ENCODE measurements at places on chromosomes 3 and 15. TPM values are rescaled to one million over a fixed set of nuclear protein-coding genes. Genes with fewer than 3 reads are reported as not detected.

DNA sequence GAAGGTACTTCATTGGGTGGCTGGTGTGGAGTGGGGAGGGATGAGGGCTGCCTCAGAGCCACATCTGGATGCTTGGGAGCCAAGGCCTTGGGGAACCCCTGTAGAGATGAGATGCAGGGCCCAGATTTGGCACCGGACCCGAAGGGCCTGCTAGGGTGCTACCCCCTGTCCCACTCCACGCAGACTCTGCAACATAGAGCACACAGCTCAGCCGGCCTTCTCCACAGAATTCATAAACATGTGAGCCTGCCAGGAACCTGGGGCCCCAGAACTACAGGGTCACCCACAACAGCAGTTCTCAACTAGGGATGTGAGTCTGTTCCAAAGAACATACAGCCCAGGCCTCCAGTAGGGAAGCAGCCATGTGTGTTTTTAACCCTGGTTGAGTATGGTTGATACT is 62.8 kb downstream of the LRIG1 start:
- DNase-seq = no peak

GRCh38 chr3:71520161-71521020 is 63.1 kb downstream of the FOXP1 start:
- peak; percentile 27 for DNase-seq

- DNase-seq = no peak
These were observed 41.9 kb upstream of the MAP4 start for GRCh38 chr3:48058091-48058490.

GRCh38 chr3:194541483-194541882 is 54.7 kb upstream of the ATP13A3 start:
- DNase-seq = peak; percentile 24

GRCh38 chr3:119625451-119626153 is 27.9 kb downstream of the PLA1A start:
- DNase-seq = no peak

DNA sequence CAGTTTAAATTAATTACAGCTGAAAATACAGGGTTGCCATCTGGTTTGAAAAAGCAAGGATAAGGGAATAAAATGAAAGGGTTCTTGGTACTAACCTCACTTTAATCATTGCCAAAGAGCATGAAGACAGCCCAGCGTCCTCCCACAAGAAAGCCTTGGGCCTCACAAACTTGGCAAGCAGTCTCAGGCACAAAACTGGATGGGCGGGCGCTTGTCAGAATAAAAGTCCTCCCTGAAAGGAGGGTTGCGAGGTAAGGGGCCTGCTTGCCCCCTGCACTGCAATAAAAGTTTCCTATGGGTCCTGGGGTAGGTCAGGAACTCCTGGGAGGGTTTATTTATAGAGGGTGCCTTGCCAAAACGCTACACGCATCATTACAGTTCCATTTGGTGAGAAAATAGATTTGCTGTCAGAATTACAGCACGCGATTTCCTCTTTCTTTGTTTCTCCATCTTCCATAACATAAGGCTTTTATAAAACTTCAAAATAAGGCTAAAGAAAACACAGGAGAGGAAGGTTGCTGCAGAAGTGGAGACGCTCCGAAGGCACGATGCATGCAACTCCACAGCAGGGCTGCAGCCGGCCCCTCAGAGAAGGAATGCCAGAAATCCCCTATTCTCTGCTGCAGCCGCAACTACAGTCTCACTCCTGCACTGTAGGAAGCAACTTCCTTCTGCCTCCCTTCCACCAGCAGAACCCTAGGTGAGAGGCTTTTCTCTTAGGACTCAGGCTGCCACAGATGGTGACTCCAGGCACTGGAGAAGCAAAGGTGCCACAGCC is 61.3 kb downstream of the VGLL4 start:
- DNase-seq = no peak

- peak; percentile 79 for DNase-seq
These were observed 639 bp downstream of the FOXP1 start for GRCh38 chr3:71582612-71583565.

- DNase-seq = no peak
These were observed 1.5 kb downstream of the CEP97 start for GRCh38 chr3:101725890-101726275.

GRCh38 chr15:31372635-31373091 is 46.0 kb downstream of the KLF13 start:
- no peak for DNase-seq

DNA sequence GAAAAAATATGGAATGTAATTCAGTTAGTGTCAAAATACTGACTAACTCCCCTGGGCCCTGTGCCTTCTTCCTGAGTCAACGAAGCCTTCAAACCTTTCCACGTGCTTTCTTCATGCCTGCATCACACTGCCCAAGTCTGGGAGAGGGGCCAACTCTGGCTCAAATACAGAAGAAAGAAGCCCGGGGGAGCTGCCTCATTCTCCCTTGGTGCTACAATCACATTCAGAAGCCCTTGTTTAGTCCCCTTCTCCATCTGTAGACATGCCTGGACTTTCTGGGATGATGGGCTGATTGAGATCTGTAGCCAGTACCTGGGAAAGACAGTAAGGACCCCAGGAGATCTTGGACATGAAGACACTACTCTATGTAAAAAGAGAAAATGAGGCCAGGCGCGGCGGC is 77.8 kb upstream of the GSK3B start:
- no peak for DNase-seq

- DNase-seq = no peak
These were observed 548.1 kb upstream of the AGTR1 start for GRCh38 chr3:148149556-148149955.

DNA sequence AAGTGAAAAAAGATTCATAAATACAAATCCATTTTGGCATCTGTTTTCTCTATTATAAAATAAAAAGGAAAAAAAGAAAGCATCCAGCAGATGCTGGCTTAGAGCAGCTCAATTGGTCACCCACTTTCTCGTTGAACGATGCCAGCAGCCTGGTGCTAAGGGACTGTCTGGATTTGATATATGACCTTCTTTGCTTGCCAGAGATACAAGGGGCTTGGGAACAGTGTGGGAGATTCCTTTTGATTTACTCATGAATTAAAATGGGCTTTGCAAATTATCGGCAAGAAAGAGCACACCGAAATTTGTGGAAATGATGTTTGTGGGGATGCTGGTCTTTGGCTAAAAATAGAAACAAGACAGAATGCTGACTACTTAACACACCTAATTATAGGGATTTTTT is 210.3 kb upstream of the STT3B start:
- no peak for DNase-seq

GRCh38 chr3:38723569-38724391 is 74.3 kb upstream of the SCN5A start:
- DNase-seq = no peak

DNA sequence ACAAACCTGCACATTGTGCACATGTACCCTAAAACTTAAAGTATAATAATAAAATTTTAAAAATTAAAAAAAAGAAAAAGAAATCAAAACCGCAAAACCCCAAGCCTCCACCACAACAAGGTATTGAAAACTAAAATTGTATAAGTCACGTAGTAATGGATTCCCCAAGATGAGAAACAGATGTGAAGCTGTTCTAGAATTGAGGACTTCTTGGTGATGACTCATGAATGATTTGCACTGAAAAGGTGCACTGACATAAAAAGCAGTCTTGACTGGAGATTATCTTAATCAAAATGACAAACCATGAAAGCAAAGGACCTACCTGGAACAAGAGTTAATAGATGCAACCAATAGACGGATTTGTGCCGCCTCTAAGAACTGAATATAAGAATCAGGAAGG is 225.8 kb downstream of the MYRIP start:
- no peak for DNase-seq

DNA sequence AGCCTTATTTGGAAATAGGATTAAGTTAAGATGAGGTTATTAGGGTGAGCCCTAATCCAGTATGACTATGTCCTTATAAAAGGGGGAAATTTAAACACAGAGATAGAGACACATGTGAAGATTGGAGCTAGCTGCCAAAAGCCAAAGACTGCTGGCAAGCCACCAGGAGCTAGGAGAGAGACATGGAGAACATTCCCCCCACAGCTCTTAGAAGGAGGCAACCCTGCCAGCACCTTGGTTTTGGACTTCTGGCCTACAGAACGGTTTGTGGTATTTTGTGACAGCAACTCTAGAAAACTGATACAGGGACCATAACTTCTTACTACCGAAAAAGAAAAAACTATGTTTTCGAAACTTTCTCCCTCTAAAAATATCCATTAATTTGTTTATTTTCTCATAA is 245.3 kb upstream of the RARB start:
- no peak for DNase-seq

DNA sequence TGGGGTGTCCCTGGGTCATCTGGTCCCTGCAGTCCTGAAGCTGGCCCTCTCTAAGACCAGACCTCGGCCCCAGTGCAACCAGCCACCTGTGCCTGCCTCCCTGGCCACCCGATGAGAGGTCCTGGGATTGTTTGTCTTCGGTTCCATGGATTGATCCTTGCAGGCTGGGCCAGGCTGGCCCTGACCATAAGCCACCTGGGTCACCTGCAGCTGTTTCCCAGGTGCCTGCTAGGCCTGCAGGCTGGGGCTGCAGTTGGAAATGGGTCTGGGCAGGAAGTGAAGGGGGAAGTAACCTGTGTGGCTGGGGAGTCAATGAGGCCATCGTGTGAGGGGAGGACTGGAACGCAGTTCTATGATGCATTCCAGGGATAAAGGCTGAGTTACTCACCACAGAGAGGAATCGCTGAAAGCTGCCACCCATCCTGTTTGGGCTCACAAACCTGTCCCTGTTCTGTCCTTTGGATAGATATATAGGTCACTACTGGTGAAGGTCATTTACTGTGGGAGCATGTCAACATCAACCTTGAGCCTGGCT is 30.9 kb upstream of the VPS8 start:
- DNase-seq = no peak

DNA sequence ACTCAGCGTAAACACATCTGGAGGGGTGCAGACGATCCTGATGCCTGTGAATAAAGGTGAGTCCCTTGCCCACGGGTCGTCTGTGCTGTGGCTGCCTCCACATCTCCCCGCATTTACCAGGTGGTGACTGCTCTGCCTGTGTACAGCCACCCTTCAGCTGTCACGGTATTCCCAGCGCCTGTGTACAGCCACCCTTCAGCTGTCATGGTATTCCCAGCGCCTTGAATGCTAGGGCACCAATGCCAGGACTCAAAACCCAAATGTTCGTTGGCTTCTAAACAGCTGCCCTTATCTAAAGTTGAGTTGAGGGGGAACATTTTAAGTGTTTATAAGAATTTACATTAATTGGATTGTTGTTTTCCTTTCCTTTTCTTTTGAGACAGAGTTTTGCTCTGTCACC is 27.4 kb downstream of the MAP6D1 start:
- DNase-seq = no peak

DNA sequence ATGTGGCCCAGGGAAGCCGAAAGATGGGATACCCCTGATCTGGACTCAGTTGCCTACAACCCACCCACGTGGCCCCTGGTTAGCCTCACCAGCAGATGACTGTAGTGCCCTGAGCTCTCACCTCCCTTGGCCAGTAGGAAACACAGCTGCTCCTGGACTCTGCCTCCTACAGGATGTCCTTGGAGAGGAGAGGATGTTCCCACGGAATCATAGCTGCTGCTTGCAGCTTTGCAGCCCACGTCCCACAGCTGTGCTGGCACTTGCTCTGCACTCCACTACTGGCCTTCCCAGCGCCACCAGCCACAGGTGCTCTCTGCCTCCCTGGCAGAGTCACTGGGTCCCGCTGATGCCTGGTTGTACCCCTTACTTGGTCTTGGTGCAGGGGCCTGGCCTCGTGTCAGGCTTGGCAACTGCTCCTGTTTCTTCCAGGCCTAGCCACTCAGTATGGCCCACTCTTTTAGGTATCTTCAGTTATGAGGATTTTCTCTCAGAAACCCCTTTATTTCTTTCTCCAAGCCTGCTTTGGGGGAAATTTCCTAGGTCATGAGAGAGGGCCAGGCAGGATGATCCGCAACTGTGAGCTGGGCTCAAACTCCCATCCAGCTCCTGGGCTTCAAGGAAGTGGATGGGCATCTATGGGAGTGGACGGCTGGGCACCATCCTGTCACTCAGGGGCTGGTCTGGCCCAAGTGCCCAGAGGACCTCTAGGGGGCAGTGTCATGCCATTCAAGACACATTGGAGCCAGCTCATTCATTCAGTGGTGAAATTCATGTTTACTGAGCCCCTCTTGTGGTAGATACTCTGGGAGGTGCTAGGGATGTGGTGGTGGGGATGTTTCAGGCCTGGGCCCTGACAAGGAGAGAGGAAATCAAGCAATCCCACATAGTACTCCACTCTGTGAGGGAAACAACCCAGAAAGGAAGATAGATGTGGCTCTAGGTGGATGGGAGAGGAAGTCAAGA is 16.2 kb upstream of the VILL start:
- DNase-seq = peak; percentile 77

GRCh38 chr15:69342460-69343076 is 43.9 kb downstream of the PAQR5 start:
- DNase-seq = no peak

GASK1A gene
- total RNA-seq = not detected

MASP1 gene
- total RNA-seq = not detected

RBP2 gene
- not detected for total RNA-seq

P2RY13 gene
- total RNA-seq = not detected

EXD1 gene
- not detected for total RNA-seq

C3orf49 gene
- total RNA-seq = not detected

CFAP100 gene
- not detected for total RNA-seq
